ENCODE measurements at places on chromosomes 5 and 9. TPM values are rescaled to one million over a fixed set of nuclear protein-coding genes. Genes with fewer than 3 reads are reported as not detected.

GRCh38 chr5:59616413-59616812 lies 277.1 kb downstream of the PDE4D start:
- DNase-seq: no peak

- DNase-seq: no peak
These were observed at the start of gene GABRP for GRCh38 chr5:170783498-170784247. Gene GABRP (plus strand): TSS chr5:170783725. CDS start chr5:170788616, 4,891 bp downstream.

DNA sequence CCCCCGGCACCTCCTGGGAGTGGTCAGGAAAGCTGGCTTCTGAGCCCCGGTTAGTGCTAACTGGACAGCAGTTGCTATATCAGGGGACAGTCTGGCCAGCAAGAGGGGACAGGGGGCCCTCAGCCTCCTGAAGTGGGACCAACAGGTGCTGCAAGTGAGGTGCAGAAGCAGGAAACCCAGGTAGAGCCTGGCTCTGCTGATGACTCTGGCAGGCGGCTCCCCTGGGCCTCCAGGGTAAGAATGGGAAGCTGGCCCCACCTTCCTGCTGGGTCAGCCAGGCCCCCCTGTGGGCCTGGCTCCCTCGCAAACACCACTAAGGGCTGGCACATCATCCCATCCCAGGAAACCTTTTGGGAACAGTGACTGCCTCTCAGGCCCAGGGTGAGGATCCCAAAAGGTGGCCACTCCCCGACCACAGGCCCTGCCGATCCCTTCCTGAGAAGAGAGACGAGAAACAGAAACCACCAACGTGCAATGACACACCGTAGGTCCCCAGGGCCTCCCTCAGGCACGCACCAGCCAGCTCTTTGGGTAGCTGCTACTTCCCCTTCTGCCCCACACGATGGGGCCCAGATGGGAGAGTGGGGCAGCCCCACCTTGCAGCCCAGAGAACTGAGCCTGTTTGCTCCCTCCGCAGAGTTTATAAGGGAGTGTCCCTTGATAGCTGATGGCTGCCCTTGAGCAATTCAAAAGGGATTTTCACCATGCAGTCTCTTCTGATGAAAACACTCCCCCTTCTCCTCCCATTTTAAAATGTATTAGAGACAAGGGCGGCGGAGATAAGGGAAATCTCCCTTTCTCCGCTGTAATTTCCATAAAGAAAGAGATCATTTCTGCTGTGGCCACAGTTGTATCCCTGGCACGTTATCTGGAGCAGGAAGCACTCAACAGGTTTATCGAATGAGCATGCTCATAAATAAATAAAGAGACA lies 76.8 kb downstream of the STK10 start:
- no peak for DNase-seq

PCDHB5 gene
- not detected for total RNA-seq
